ENCODE measurements at places on chromosomes 1 and 21.
A peak's percentile ranks its signal among the peaks of the same experiment; 100 is the strongest.

DNA sequence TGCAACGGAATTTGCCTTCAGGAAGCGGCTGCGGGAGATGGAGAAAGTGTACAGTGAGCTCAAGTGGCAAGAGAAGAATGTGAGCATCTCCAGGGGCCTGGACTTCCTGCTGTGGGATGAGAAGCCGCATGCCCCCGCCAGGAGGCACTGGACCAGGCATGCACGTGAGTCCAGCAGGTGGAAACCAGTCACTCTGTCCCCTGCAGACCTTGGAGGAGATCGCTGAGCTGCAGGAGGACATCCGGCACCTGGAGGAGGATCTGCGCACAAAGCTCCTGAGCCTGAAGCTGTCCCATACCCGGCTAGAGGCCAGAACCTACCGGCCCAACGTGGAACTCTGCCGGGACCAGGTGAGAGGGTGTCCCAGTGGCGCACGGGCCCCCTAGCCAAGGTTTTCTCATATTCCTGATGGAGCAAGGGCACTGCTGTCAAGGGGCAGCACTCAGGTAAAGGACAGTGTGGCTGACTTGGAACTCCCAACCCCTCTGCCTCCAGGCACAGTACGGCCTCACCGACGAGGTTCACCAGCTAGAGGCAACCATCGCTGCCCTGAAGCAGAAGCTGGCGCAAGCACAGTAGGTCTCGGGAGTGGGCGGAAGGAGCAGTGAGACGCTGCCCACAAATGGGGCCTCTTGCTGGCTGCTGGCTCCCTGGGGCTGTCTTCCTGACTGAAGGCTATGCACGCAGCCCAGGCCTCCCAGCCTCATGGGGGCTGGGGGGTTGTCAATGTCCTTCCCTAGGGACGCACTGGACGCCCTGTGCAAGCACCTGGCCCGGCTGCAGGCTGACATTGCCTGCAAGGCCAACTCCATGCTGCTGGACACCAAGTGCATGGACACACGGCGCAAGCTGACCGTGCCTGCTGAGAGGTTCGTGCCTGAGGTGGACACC, 1.2 kb upstream of the ADPRS start:
- DNase-seq: peak; percentile 26

DNA sequence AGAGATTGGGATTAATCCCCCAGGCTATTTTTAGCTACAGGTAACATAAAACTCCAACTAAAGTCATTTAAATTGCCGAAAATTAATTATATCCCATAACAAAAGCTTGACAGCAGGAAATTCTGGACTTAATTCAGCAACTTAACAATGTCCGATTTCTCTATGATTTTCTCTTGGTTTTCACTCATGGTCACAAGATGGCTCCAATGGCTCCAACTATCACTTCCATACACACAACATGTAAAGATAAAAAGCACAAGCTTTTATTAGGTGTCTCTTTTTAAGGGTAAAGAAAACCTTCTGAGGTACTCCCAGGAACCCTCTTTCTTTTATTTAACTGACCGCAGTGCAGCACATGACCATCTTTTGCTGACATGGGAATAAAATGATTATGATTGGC, 363.5 kb upstream of the PTBP2 start:
- no peak for DNase-seq

DNA sequence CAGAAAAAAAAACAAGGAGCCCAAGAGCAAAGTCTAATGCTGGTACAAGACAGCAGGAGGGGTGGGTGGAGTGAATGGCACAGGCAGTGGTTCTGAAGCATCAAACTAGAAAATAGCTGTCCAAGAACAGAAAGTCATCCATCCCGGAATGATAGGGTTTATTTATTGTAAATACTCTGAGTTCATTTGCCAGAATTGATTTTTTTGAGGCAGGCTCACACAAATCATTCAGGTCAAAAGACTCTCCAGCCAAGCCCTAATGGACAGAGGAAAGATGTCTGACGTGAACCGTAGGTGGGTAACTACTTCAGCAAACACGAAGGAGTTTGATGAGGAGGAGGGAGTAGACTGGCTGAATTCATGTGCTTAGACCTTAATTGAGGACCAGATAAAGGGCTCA, 13.8 kb upstream of the DISP1 start:
- no peak for DNase-seq

GRCh38 chr1:209601809-209602657, 18.5 kb downstream of the CAMK1G start:
- no peak for DNase-seq

GRCh38 chr21:41630249-41630648, 122.3 kb upstream of the TMPRSS2 start:
- no peak for DNase-seq

DNA sequence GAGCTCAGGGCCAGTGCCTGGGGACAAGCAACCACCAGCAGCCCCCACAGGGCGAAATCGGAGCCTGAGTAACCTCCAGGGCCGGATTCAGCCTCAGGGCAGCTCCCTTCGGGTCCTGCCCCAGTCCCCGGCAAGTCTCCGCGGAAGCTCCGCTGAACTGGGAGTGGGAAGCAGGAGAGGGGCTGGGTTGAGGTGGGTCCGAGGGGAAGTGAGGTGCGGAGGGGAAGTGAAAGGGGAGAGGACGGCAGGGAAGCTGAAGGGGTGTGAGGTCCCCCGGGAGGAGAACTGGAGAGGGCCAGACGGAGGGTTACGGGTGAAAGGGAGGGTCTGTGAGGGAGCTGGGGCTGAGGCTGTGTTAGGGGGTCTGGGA, 560 bp downstream of the PADI2 start:
- no peak for DNase-seq

DNA sequence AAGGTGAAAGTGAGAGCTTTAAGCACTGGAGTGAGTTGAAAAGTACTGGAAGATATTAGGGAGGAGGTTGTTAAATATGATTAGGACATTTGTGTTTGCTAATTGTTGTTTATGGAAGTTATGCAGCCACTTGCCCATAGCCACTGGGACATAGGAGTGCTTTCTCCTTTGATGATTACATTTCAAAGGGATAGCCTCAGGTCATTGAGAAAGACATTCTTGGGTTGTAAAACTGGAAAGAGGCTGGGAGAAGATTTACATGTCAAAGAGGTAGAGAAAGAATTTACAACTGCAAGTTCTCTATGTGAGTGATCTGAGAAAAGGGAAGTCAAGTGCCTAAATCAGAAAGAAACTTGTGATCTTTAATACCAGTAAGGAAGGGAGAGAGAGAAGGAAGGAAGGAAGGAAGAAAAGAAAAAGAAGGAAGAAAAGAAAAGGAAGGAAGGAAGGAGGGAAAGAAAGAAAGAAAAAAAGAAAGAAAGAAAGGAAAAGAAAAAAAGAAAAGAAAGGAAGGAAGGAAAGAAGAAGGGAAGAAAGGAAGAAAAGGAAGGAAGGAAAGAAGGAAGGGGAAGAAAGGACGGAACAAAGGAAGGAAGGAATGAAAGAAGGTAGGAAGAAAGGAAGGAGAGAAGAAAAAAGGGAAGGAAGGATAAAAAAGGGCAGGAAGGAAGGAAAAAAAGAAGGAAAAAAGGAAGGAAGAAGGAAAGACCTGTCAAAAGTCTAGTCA, 284.6 kb upstream of the DPYD start:
- DNase-seq: no peak

GRCh38 chr1:158121604-158122254, 59.0 kb upstream of the CD1D start:
- no peak for DNase-seq

DNA sequence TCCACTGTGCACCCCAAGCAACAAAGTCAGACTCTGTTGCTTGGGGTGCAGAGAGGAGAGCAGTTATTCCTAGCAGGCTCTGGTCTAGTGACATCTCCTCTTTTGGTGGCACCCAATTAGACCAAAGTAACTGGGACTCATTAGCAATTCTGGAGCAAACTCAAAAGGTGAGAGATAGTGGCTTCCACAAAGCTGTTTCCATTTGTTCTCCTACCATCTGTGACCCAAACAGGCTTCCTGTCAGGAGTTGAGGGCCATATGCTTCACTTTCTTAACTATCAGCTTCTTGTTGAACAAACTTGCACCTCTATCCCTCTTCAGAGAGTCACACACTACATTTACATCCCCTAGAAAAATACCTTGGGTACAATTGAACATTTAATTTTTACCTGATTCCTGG, 1.5 kb upstream of the ATXN7L2 start:
- DNase-seq: no peak

- DNase-seq: peak; percentile 49
Observed at GRCh38 chr1:1755426-1755825, 22.8 kb downstream of the NADK start.

GRCh38 chr1:75984781-75985180, 52.6 kb upstream of the ASB17 start:
- DNase-seq: no peak

- DNase-seq: no peak
Observed at GRCh38 chr1:235958021-235958420, 91.3 kb upstream of the LYST start.

GRCh38 chr21:14620152-14620551, 74.0 kb upstream of the SAMSN1 start:
- DNase-seq: no peak

DNA sequence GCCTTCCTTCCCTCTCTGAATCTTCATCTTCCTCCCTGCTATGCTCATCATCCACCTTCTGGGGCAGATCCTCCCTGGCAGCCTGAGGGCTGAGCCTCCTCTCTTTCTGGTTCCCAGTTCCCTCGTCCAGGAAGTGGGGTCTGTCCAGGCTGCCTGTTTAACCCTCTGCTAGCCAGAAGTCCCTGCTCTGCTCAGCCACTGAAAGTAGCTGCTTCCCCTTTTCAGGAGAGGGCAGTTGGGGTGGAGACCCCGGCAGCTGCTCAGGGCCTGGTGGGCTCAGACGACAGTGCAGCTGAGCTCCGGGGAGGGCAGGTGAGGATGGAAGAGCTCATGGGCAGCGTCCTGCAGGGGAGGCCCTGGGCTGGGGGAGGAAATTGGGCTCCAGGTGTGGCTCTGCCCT, 43.1 kb upstream of the ETV3 start:
- DNase-seq: no peak

- DNase-seq: no peak
Observed at GRCh38 chr1:27941671-27942540, 7.1 kb downstream of the SMPDL3B start.

- no peak for DNase-seq
Observed at GRCh38 chr1:44048532-44049215, 17.4 kb upstream of the SLC6A9 start.

DNA sequence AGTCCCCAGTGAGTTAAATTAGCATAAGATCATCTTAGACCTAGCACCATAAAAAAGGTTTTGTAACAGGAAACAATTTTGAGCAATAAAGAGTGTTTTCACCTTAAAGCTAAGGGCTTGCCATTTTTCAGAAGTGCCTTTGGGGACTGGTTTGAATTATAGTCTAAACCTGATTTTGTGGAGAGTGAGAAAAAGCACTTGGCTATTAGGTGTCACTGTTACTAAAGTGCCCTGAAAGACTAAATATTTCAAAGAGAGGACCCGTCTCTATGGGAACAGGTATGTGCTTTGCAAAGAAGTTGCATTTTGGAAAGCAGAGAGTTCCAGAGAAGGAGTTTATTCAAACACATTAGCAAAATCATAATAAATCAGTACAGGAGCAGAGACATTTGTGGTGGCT, 9.1 kb downstream of the NTNG1 start:
- no peak for DNase-seq

GRCh38 chr21:25036775-25037174, 570.5 kb downstream of the MRPL39 start:
- DNase-seq: no peak

DNA sequence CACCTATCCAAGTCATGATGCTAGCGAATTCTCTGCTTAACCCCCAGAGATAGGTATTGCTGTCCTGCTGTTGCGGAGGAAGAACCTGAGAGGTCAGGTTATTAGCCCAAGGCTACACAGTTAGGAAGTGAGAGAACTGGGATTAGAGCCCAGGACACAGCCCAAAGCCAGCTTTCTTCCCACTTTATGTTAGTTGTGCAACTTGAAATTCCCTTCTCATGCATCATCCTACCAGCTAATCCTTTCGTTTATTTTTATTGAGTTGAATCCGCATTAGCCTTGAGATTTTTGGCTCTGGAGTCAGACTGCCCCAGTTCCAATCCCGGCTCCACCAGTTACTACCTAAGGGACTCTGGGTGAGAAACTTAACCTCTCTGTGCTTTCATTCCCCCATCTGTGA, 65.4 kb downstream of the PLEKHA6 start:
- DNase-seq: no peak

- DNase-seq: no peak
Observed at GRCh38 chr1:107142666-107143065, 1.8 kb downstream of the NTNG1 start.

All from right lobe of liver (tissue), 6 donors.